ENCODE measurements at places on chromosomes 3 and 15. TPM values are rescaled to one million over a fixed set of nuclear protein-coding genes. Genes with fewer than 3 reads are reported as not detected.

DNA sequence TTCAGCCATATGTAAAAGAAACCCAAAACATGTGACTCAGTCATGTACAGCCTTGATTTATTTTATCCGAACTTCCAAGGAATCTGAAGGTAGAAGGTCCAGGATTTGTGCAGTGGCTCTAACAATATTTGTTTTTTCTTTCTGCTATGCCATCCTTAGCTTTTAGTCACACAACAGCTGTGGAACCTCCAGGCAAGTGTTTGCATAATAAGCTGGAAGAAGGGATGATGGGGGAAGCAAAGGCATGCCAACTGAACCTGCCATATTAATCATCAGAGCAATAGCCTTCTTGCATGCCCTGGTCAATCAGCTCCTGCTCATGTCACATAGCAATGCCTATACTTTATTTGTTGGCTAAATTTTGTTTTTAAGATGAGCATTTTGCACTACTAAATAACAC lies 444.7 kb upstream of the ARPP21 start:
- H3K36me3 ChIP-seq: no peaks in the 10 kb centered on the region
- no peak overlapping the region for H3K27ac ChIP-seq
- no peak overlapping the region for H3K4me3 ChIP-seq
- DNase-seq: no peak

DNA sequence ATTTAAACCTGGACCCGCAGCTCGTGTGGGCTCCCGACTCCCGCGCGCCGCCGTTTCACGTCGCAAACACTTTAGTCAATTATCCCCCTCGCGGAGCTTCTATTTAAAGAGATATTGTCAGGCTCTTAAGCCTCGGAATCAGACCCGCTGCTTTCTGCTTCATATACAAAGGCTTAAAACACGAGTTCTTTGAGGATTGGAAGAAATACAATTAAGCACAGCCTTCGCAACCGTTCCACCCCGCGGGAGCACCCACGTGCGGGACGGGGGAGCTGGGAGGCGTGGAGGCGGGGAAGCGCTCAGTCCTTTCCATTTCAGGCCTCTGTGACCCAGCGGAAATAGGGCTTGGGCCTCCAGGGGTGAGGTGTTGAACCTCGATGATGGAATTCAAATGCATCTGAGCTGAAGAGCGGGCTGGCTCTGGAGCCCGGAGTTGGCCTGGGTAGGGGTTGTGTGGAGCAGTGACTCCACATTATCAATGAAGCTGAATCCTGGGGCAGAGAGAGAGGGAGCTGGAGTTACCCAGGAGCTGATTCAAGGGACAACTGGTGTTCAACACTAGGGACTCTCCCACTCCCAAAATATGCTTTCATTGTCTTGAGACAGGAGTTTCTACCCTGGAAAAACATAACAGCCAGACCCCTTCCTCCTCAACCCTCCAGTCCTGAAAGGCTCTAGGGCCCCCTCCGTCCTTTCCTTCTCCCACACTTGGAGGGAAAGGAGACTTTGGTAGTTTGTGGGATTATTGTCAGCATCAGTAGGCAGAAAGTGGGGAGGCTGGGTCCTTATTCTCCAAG lies 2.4 kb downstream of the ANKRD63 start:
- H3K4me3 ChIP-seq: no peak overlapping the region
- H3K4me1 ChIP-seq: peaks cover 9% of the 10 kb centered on the region
- no peak overlapping the region for H3K27ac ChIP-seq
- no peaks in the 10 kb centered on the region for H3K36me3 ChIP-seq

DNA sequence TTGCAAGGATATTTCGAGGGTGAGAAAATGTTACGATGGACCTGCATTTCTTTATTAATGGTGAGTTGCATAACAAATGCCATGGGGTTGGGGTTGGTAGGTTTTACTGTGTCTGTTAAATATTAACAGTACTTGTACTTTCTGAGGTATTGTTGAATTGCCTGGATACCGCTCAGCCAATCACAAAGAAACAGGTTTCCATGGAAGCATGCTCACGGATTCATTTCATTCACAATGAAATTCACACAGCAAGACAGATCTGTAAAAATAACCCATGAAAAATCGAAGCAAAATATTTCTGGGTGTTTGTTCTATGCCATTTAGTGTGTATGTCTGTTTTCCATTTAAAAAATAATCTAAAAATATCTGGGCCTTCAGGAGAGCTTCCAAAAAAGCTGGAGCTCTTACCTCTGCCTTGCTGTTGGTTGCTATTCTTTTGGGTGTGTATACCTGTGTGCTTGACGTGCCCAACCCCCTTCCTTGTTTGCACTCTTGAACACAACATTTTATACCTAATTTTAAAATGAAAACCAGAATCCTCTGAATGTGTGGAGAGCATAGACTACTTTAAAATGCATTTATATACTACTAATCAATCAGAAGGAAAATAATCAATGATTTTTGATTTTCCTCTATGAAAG lies 479.8 kb upstream of the TBL1XR1 start:
- H3K27me3 ChIP-seq: no peaks in the 10 kb centered on the region
- H3K36me3 ChIP-seq: no peaks in the 10 kb centered on the region
- no peak overlapping the region for H3K4me3 ChIP-seq
- H3K27ac ChIP-seq: no peak overlapping the region
- DNase-seq: no peak

- H3K4me3 ChIP-seq: no peak overlapping the region
- H3K4me1 ChIP-seq: no peaks in the 10 kb centered on the region
- no peak for DNase-seq
- H3K36me3 ChIP-seq: no peaks in the 10 kb centered on the region
Measured at GRCh38 chr3:59876533-59877062, 826.8 kb upstream of the CFAP20DC start.

GRCh38 chr15:25624504-25625177 lies 185.8 kb upstream of the UBE3A start:
- H3K4me3 ChIP-seq: no peak overlapping the region
- H3K27me3 ChIP-seq: no peaks in the 10 kb centered on the region
- DNase-seq: no peak
- no peaks in the 10 kb centered on the region for H3K36me3 ChIP-seq
- H3K27ac ChIP-seq: no peak overlapping the region
- H3K4me1 ChIP-seq: no peaks in the 10 kb centered on the region

UROC1 gene
- total RNA-seq: not detected

AHSG gene
- total RNA-seq: 0.25 TPM
